ENCODE measurements at places on chromosomes 2 and 18. TPM values are rescaled to one million over a fixed set of nuclear protein-coding genes. Genes with fewer than 3 reads are reported as not detected.

Gene INO80B
- 36.0 TPM for total RNA-seq

Gene G6PC2
- not detected for total RNA-seq

DNA sequence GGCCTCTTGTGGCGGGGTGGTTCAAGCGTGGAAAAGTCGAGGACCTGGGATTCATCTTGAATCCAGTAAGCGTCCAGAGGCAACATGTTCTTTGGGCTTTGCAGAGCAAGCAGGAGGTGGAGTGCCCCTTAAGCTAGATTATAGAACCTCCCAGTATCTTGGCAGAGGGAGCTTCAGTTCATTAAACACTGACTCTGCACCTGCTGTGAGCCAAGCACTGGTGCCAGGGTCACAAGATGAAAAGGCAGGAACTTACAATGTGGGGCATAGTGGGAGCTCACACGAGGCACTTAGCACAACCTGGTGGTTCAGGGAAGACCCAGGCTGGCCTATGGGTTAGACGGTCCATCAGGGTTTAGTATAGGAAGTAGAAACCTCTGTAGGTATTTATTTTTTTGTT, 7.4 kb upstream of the FZD5 start:
- H3K4me3 ChIP-seq: no peak overlapping the region
- H3K27ac ChIP-seq: no peak overlapping the region
- no peaks in the 10 kb centered on the region for H3K36me3 ChIP-seq
- H3K27me3 ChIP-seq: no peaks in the 10 kb centered on the region
- peaks cover 7% of the 10 kb centered on the region for H3K4me1 ChIP-seq

DNA sequence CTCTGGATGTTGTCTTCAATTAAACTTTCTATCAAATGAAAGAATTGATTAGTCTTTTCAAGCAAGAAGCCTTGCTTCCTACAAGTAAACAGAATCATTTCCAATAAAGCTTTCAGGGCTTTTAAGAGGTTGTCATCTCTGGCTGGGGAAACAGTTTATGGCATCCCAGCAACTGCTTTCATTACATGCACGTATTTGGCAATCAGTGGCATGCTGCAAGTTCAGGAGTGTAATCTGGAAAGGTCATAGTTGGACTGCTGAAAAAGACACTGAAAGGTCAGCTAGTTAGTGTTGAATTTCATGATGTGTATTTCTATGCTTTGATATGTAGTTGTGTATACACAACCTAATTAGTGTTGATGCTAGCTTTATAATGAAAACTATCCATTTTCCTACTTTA, 332.9 kb downstream of the DSC3 start:
- DNase-seq: peak; percentile 1
- peaks cover 29% of the 10 kb centered on the region for H3K27me3 ChIP-seq

DNA sequence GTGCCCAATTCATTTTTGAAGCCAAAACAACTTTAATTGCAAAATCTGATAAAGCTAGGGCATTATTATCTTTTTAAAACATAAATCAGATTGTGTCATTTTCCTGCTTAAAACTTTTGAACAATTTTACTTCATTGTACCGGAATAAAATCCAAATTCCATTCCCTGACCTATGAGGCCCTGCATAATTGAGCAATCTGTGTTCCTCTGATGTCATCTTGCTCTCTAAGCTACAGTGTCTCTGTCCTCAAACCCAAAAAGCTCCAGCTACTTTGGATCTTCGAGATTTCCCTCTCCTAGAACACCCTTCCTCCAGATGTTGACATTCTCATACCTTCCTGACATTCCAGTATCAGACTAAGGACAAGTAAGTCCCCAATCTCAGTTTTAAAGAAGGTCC, 395.9 kb downstream of the LRATD1 start:
- no peak overlapping the region for H3K4me3 ChIP-seq
- no peak overlapping the region for H3K27ac ChIP-seq
- H3K36me3 ChIP-seq: no peaks in the 10 kb centered on the region

DNA sequence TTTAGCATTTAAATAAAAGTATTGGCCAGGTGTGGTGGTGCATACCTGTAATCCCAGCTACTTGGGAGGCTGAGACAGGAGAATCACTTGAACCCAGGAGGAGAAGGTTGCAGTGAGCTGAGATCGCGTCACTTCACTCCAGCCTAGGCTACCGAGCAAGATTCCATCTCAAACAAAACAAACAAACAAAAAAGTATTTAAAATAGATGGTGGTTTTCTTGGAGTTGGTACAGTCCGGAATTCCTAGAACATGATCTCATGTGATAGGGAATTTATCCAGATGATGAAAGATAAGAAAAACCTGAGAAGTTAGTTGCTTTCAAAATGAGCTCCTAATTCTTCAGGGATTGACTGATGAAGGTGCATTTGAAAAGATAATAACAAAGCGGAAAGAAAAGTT, 62.0 kb downstream of the BIRC6 start:
- peak; percentile 6 for DNase-seq
- H3K27me3 ChIP-seq: no peaks in the 10 kb centered on the region
- peaks cover 18% of the 10 kb centered on the region for H3K4me1 ChIP-seq
- no peak overlapping the region for H3K27ac ChIP-seq
- H3K4me3 ChIP-seq: no peak overlapping the region
- H3K36me3 ChIP-seq: peaks cover 72% of the 10 kb centered on the region

DNA sequence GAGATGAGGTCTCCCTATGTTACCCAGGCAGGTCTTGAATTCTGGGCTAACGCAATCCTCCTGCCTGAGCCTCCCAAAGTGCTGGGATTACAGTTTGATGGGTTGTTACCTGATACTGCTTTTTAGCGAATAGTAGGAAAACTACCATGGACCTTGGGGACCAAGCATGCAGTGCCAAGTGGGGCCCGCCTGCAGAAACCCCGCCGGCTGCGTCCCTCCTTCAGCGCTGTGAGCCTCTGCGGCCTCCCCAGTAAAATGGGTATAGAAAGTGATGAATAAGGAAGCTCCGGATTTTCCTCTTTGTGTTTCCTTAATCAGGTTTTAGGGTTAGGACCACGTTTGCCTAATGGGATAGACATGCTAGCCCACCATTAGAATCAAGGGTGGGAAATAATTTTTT, 30.4 kb downstream of the RAMP1 start:
- no peaks in the 10 kb centered on the region for H3K36me3 ChIP-seq
- H3K27ac ChIP-seq: no peak overlapping the region
- H3K4me3 ChIP-seq: no peak overlapping the region

DNA sequence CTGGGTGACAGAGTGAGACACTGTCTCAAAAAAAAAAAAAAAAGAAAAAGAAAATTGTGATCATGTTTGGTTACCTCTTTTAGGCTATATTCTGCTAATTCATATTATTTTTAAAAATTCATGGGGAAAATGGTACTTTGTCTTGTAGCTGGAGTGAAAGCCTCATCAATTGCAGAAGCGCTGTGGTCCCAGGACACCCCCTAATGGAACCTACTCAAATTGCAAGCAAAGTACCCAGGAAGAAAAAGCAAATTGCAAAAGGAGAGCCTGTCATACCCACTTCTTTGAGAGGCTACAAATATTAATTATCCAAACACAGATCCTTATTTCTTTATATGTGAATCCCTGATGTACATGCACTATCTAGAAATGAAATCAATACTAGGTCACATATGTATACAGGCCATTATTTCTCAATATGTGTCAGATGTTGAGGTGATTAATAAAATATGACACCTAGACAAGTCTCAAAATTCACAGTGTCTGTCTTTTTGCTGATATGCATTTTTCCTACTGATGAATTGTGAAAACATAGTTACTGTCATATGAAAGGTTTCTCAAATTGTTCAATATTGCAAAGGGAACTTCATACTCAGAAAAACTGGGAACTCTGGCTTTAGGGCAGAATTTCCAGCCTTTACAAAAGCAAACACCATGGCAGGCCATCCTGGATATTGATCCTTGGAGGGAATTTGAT, 12.6 kb downstream of the CRACDL start:
- peak; percentile 20 for DNase-seq
- H3K4me1 ChIP-seq: no peaks in the 10 kb centered on the region
- no peaks in the 10 kb centered on the region for H3K36me3 ChIP-seq

DNA sequence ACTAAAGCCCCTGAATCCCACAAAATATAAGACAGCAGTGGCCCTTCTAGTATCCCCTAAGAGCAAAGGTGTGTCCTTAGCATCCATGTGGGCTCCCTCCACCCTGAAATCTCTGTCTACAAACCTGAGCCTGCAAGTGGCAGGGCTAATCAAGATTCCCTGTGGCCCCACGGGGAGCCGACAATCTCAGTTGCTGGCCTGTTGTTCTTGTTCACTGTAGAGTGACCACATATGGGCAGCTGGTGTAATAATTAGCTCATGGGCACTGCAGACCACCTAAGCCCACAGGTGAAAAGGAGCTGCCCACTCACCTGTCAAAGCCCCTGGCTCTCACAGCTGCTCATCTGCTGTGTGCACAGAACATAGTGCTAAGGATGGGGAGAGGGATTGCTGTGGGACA, 102.3 kb downstream of the MRO start:
- peaks cover 21% of the 10 kb centered on the region for H3K4me1 ChIP-seq
- H3K36me3 ChIP-seq: no peaks in the 10 kb centered on the region
- DNase-seq: no peak
- no peak overlapping the region for H3K27ac ChIP-seq

DNA sequence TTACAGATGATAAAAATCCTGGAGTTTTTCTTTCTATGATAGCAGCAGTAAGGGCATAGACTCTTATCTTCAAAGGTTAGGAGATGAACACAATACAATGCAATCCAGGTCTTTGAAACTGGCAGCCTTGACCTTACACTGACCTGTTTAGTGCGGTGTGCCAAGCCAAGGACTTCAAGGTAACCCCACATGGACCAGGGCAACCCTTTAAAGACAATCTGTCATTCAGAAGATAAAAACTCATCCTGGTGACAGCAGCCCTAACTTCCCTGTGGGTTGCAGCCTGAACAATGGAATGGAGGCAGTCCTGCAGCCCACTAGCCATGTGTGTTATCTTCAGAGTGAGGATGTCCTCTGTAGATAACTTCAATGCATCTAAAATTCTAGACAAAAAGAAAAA, 78.1 kb downstream of the RTTN start:
- no peaks in the 10 kb centered on the region for H3K27me3 ChIP-seq
- no peak overlapping the region for H3K27ac ChIP-seq
- peaks cover 11% of the 10 kb centered on the region for H3K36me3 ChIP-seq
- no peaks in the 10 kb centered on the region for H3K4me1 ChIP-seq
- H3K4me3 ChIP-seq: no peak overlapping the region
- no peak for DNase-seq
